ENCODE measurements at places on chromosomes 1 and 21.

GRCh38 chr1:58874757-58875755, 91.2 kb upstream of the JUN start:
- DNase-seq: no peak

DNA sequence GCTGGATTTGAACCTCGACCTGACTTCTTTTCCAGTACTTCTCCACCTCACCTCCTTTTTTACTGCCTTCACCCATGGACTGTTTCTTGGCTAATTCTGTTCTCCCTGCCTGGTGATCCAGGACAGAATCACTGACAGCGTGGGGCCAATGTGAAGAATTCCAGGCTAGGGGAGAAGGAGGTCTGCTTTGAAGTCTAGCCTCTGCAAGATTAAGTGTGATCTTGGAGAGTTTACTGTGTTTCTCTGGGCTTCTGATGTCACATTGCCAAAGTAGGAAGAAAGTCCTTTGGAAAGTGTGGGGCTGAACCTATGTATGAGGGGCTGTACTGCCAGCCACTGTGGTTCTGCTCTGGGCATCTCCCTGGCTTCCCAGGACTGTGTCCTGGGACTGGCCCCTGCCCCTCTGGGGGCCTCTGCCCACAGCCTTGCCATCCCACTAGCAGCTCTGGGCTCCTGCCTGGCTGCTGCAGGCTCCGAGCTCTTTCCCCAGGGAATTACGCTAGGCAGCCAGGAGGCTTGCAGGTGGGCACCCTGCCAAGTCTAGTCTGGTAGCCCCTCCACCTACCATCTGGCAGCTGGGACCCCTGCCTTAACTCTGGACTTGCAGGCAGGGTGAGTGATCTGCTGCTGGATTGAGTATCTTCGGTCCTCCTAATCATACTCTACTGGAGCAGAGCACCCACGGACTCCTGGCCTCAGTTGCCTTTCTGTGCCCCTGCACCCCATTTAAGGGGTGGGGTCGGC, 52.2 kb downstream of the YARS1 start:
- DNase-seq: no peak

- no peak for DNase-seq
Measured at GRCh38 chr1:185059950-185060571, 14.7 kb downstream of the RNF2 start.

GRCh38 chr1:46458190-46458589, 31.4 kb upstream of the DMBX1 start:
- no peak for DNase-seq

GRCh38 chr1:3170561-3171453, 101.8 kb downstream of the PRDM16 start:
- no peak for DNase-seq

- DNase-seq: no peak
Measured at GRCh38 chr1:191629836-191630235, 528.4 kb upstream of the RGS18 start.

DNA sequence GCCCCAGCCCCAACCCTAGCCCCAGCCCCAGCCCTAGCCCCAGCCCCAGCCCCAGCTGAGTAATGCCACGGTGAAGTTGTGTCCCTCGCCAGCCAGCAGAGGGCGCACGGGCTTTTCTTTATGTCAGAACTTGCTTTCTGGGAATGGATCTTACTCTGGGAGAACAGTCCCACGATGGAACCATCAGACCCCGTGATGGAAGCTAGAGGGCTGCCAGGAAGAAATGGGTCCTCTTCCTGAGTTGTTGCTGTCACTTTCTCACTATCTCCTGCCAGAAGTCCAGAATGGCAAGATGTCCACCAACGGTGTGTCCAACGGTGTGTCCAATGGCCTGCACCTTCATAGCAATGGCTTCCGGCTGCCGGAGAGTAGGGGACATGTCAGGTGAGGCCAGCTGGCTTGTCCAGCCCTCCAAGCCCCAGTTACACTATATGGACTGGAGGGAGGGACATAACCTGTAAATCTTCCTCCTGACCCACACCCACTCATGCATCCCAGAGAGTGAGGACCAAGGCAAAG, 25.1 kb upstream of the TMEM222 start:
- DNase-seq: no peak

- no peak for DNase-seq
Measured at GRCh38 chr21:43328185-43328957, 98.6 kb downstream of the SIK1 start.

GRCh38 chr1:162153374-162153773, 83.9 kb downstream of the NOS1AP start:
- no peak for DNase-seq

DNA sequence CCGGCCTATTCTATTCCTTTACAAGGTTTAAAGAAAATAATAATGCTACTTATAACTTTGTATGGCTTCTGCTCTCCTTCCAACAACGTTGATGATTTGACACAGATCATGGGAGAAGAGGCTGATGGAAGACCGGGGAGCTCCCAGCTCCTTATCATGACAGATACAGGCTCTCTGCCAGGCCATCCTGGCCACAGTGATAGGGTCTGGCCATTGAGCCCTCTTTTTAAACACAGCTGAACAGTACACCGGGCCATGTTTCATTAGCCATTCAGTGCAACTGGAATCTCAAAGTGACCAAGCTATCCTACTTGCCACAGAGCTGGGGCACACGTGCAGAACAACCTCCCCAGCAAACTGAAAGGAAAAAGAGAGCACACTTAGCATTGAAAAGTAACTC, 34.9 kb downstream of the DNAJC11 start:
- no peak for DNase-seq

DNA sequence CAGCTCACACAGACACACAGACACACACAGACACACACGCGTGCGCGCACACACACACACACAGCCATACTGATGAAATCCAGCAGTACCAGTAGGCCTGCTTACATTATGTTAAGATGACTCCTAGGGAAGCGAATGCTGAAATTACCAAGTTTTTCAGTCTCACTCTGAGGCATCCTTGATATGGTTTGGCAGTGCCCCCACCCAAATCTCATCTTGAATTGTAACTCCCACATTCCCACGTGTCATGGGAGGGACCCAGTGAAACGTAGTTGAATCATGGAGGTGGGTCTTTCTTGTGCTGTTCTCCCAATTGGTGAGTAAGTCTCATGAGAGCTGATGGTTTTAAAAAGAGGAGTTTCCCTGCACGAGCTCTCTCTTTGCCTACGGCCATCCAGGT, 64.1 kb downstream of the TIAM1 start:
- DNase-seq: no peak

- DNase-seq: no peak
Measured at GRCh38 chr1:39668111-39668510, 3.8 kb downstream of the NT5C1A start.

DNA sequence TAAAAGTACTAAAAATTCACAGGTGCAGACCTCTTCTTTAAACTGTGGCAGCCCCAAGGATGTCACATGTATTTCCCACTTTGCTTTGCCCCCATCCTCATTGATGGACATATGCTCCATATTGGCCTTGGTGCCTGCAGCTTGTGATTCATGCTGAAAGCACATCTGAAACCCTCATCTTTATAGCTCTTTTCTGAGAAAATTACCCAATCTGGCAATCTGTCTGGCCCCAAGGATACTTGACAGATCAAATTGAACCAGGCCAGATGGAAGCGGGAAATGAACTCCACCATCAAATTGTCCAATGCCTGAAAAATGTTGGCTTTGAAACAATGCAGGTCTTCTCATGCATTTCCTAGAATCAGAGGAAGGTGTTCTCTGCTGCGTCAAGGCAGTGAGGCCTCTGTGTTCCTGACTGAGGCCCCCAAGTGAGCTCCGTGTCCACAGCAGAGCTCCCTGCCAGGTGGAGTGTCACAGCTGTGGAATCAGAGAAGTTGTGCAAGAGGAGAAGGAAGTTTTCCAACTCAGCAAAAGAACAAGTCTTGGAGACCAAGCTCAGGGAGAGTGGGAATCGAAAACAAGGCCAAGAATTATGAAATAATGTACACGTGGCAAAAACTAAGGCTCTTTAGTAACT, 323.7 kb downstream of the PLPP3 start:
- DNase-seq: no peak

- DNase-seq: no peak
Measured at GRCh38 chr1:89382479-89382878, 18.6 kb downstream of the GBP6 start.

DNA sequence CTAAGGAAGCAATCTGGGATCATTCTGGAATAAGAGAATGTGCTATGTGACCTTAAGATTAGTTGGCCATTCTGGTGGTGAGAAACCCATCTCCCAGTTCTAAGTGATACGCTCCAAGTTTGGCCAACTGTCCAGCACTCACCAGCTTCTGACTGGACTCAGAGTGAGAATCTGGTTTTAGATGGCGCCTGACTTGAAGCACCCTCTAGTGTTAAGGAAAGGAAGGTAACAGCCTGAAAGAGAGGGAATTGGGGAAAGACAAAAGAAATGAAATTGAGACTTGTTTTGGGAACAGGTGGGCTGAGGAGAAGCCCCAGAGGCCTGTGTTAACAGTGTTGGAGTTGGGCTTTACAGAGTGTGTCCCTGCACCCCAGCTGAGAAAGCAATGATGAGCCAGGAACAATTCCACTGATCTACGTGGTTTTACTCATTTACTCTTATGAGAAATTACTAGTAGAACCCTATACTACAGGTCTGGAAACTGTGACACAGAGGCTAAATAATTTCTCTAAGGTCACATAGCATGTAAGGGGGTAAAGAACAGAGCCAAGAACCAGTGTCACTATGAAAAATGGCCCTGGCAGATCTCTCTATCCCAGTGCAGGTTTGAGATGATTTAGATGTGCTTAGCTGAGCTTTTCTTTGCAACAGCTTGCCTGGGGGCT, 9.3 kb upstream of the FCAMR start:
- DNase-seq: no peak

DNA sequence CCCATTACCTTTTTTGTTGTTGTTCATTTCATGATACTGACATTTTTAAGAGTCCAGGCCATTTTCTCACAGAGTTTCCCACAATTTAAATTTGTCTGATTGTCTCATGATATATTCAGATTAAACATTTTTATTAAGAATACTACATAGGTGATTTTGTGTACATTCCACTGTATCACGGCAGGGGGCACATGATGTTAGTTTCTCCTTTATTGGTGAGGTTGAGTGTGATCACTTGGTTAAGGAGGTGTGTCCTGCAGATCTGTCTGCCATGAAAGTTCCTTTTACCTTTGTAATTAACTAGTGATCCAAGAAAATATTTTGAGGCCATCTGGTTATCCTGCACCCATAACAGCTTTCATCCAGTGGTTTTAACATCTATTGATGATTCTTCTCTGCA, 11.8 kb downstream of the RTCA start:
- DNase-seq: no peak

DNA sequence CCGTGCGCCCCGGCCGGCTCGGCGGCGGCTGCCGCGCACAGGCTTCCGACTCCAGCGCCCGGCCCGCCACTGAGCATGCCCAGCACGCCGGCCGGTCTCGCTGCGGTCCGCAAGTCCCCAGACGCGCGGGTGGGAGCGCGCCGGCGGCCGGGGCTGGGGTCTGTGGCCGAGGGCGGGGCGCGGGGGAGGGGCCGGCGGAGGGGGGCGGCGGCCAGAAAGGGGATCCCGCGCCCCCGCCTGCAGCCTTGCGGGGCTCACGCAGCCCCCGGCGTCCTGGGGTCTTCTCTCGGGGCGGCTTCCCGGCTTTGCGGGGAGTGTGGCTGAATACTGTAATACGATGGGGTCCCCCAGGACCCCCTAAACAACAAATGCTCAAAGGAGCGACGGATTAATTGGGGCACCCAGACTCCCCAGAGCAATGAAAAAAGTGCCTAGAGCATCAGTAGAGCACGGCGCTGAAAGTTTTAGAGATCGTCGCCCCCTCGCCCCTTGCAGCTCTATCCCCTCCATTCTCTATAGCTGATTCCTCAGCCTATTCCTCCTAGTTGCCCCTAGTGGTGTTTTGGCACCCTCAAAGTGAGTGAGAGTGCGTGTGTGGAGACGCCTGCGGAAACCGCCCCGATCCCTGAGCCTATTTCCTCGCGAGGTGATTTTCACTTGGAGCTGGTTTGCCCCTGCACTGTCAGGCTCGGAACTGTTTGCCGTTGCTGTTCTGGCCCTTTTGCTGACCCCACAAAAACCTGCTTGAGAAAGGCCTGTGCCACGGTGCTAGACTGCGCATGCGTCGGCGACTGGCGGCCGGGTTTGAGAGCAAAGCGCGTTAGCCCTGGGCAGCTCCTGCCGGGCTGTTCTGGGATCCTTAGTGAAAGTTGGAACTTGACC, at the start of gene VAV3:
VAV3 (minus strand) TSS at position 71 of the 882 bp plus-strand sequence. CDS start 311 bp downstream, outside the sequence.
- DNase-seq: no peak

GRCh38 chr1:204396015-204396583, 15.5 kb downstream of the PPP1R15B start:
- DNase-seq: no peak

DNA sequence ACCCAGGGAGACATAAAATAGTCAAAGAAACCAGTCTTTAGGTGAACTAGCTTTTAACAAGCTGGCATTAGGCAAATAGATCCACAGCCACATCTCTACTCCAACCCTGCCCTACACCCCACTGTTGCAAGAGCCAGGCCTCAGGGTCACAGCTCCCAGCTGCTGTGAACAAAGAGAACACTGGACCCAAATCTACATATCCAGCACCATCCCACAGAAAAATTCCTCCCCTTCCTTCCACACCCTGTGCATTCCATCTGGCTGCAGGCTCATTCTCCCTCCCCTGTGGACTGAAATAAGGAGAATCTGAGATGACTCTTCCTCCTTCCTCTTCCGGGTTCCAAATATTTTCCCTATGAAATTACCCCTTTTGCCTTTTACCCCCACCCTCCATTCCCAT, 23.2 kb downstream of the DLGAP3 start:
- DNase-seq: no peak

- DNase-seq: no peak
Measured at GRCh38 chr1:54800899-54801759, at the start of gene TTC22. Gene TTC22 (minus strand): TSS chr1:54801323. CDS start chr1:54801163, 160 bp downstream.

GRCh38 chr1:192545896-192546521, 29.6 kb upstream of the RGS1 start:
- no peak for DNase-seq

DNA sequence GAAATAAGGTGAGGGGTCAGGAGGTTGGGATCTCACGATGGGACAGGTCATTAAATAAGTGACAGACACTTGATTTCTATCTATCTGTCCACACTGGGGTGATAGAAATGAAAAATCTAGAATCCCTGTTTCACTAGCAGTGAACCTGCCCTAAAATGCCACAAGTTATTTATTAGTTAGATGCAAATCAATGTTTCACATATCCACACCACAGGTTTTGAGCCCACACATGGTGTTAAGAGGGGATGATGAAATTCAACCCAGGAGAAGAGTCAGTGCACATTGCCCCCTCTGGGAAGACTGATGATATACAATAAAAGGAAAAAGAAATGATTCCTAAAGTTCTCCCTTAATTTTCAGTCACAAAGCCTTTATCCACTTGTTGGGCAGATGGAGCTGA, 10.1 kb upstream of the NTPCR start:
- no peak for DNase-seq

GRCh38 chr21:27480841-27481261, 514.0 kb upstream of the ADAMTS5 start:
- no peak for DNase-seq

DNA sequence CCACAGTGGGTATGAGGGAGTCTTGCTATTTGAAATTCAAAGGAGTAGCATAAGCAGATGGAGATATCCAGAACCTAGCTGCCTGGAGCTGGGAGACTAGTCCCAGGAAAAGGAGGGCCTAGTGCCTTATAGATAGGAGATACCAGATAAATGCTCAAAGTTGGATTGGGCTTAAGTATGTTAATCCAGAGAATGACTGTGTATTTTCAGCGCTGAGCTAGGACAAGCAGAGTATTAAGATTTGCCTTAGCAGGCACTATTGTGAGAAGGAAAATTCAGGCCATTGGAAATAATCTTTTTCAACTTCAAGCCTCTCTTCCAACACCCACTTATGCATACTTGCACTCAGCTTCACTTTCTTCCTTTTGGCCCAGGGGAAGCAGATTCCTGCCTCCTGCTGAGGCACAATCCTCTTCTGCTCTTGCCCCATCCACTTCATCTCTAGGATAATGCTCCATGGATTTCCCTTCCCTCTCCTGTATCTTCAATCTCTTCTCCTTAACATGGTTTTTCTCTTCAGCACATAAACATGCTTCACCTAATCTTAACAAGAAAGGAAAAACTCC, 21.1 kb downstream of the PIK3C2B start:
- no peak for DNase-seq

All from cortex of kidney (tissue), 1 donor.